Ascending aorta (tissue), 2 donors: ENCODE measurements at places on chromosomes 3 and 15. TPM values are rescaled to one million over a fixed set of nuclear protein-coding genes. Genes with fewer than 3 reads are reported as not detected.

DNA sequence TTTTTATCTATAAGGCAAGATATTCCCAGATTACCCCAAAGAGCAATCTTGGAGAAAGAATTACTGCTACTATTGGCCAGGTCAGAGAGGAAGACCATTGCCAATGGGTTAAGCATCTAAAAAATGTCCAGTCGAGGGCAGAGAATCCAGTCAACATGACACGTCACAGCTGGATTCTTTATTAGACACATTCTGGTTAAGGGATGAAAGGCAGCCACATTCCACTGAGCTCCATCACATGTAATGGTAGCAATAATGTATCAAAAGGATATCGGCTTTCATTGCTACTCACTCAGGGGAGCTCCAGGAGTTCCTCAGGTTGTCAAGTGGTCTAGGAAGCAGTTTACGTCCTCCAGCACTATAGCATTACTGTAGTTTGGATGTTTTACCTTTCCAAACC lies 421.1 kb downstream of the PLOD2 start:
- H3K27ac ChIP-seq: no peak overlapping the region
- H3K27me3 ChIP-seq: no peaks in the 10 kb centered on the region
- no peak overlapping the region for H3K4me3 ChIP-seq
- no peaks in the 10 kb centered on the region for H3K4me1 ChIP-seq
- DNase-seq: no peak

DNA sequence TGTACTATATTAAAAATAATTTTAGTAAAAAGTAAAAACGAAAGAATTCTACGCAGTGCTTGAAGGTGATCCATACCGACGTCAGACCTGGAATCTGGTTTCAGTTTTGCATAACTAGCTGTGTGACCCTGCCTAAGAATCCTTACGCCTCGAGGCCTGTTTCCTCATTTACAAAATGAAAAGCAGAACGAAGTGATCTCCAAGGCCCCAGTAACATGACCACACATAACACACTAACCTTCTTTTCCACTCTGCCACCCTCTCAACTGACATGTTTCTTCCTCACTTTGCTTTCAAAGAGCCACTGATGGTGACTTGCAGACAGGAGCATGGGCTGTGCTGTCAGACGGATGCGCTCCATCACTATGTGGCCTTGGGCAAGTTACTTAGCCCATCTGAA lies 4.8 kb downstream of the MESD start:
- H3K4me1 ChIP-seq: no peaks in the 10 kb centered on the region
- peak overlapping the region; percentile 36 for H3K27ac ChIP-seq
- no peak overlapping the region for H3K4me3 ChIP-seq
- H3K36me3 ChIP-seq: peaks cover 19% of the 10 kb centered on the region
- no peaks in the 10 kb centered on the region for H3K27me3 ChIP-seq

The METTL6 gene
- total RNA-seq: 8.0 TPM

The COMMD2 gene
- total RNA-seq: 39.6 TPM

The SLC51B gene
- total RNA-seq: not detected

DNA sequence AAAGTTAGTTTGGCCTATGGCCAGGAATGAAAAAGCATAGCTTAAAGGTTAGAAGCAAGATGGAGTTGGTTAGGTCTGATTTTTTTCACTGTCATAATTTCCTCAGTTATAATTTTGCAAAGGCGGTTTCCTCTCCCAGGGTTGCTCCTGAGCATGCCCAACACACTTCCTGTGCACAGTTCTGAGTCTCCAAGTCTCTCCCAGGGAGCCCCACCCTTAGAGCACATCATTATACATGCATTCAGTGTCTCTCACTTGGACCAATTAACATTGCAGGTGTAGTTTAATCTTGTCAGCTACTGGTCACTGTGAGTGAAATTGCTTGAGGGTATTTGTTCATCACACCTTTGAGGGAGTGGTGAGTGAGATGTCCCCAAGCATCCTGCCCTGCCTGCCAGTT lies 96.0 kb upstream of the ATP10A start:
- DNase-seq: no peak
- no peaks in the 10 kb centered on the region for H3K36me3 ChIP-seq
- no peak overlapping the region for H3K27ac ChIP-seq
- H3K27me3 ChIP-seq: no peaks in the 10 kb centered on the region
- no peak overlapping the region for H3K4me3 ChIP-seq
- H3K4me1 ChIP-seq: no peaks in the 10 kb centered on the region

DNA sequence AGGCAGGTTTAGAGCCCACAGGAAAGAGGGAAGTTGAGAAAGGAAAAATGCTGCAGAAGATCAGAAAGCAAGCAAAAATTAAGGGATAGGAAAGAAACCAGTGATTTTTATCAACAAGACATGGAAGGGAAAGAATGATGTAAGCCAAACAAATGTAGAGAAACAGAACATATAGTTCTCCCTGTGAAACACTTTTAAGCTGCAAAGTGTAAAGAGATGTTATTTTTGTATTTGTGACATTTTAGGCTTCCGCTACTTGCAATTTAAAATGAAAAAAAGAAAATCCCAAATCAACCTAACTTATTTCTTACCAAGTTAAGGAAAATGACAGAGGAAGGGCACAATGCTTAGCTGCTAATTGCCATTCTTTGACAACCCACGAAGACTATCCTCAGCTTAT lies 111.6 kb downstream of the PDCD6IP start:
- H3K27ac ChIP-seq: no peak overlapping the region
- no peak for DNase-seq
- no peaks in the 10 kb centered on the region for H3K36me3 ChIP-seq

GRCh38 chr3:79172241-79172640 lies 595.6 kb downstream of the ROBO1 start:
- no peak overlapping the region for H3K4me3 ChIP-seq
- H3K36me3 ChIP-seq: no peaks in the 10 kb centered on the region
- no peak overlapping the region for H3K27ac ChIP-seq
- H3K4me1 ChIP-seq: no peaks in the 10 kb centered on the region

GRCh38 chr3:167650459-167650858 lies 3.3 kb downstream of the WDR49 start:
- no peak for DNase-seq
- H3K36me3 ChIP-seq: no peaks in the 10 kb centered on the region
- H3K27ac ChIP-seq: no peak overlapping the region

DNA sequence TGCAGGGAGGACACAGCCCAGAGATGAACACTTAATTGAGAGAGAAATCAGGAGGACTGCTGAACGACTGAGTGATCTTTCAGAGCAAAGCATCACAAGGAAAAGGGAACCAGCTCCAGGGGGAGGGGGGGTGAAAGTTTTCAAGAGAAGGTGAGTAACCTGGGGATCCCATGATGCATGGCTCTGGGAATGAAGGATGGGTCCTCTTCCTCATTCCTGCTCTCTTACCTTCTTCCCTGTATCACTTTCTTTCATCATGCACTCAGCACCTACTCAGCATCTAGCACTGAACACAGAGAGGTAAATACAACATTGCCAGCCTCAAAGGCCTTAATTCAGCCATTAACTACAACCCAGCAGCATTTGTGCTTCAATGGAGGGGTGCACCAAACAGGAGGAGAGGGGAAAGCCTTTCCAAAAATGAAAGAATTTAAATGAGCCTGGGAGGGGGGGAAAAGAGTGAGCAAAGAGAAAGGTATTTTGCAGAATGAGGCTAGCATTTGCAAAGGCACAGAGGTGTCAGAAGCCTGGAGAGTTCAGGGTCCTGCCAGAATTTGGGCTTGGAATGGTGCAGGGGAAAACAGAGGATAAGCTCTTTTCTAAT lies 427.4 kb downstream of the FOXP1 start:
- H3K4me3 ChIP-seq: no peak overlapping the region
- no peaks in the 10 kb centered on the region for H3K27me3 ChIP-seq
- no peak for DNase-seq
- H3K4me1 ChIP-seq: peaks cover 3% of the 10 kb centered on the region
- no peaks in the 10 kb centered on the region for H3K36me3 ChIP-seq
- peak overlapping the region; percentile 59 for H3K27ac ChIP-seq

The COL6A5 gene
- total RNA-seq: not detected

The C2CD4A gene
- not detected for total RNA-seq

The GOLGA6L1 gene
- total RNA-seq: not detected

The FANCD2OS gene
- total RNA-seq: not detected

GRCh38 chr3:134677196-134677986 lies 26.6 kb upstream of the KY start:
- H3K36me3 ChIP-seq: no peaks in the 10 kb centered on the region
- H3K27me3 ChIP-seq: no peaks in the 10 kb centered on the region
- no peak overlapping the region for H3K4me3 ChIP-seq
- H3K27ac ChIP-seq: no peak overlapping the region

DNA sequence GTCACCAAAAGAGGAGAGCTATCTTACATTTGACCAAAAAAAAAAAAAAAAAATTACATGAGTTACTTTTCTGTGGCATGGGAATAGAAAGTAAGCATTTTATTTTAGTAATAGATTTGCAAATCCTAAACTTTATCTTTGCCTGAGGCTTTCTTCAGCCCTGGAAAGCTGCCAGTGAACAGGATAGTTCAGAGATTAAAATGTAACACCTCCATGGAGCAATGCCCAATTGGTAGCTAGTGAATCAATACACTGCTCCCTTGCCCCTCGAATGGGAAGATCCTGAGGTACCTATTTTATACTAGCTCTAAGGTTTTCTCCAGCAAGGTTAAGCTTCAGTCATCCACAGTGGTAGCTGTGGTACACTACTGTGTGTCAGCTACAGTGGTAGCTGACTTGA lies 867.1 kb downstream of the NAALADL2 start:
- H3K4me1 ChIP-seq: no peaks in the 10 kb centered on the region
- H3K27ac ChIP-seq: no peak overlapping the region
- H3K4me3 ChIP-seq: no peak overlapping the region
- H3K27me3 ChIP-seq: no peaks in the 10 kb centered on the region
- no peak for DNase-seq

GRCh38 chr3:124529826-124530571 lies 200.3 kb upstream of the UMPS start:
- H3K4me3 ChIP-seq: no peak overlapping the region
- peaks cover 12% of the 10 kb centered on the region for H3K36me3 ChIP-seq
- H3K4me1 ChIP-seq: no peaks in the 10 kb centered on the region
- H3K27ac ChIP-seq: no peak overlapping the region
- DNase-seq: no peak

The ZNF860 gene
- total RNA-seq: 0.43 TPM

- H3K4me1 ChIP-seq: peaks cover 3% of the 10 kb centered on the region
- H3K4me3 ChIP-seq: no peak overlapping the region
- peaks cover 7% of the 10 kb centered on the region for H3K36me3 ChIP-seq
- no peak overlapping the region for H3K27ac ChIP-seq
- no peaks in the 10 kb centered on the region for H3K27me3 ChIP-seq
These were observed 61.2 kb downstream of the LYSMD4 start for GRCh38 chr15:99671926-99672635.

- H3K36me3 ChIP-seq: no peaks in the 10 kb centered on the region
- H3K27me3 ChIP-seq: no peaks in the 10 kb centered on the region
- no peaks in the 10 kb centered on the region for H3K4me1 ChIP-seq
- DNase-seq: no peak
- no peak overlapping the region for H3K27ac ChIP-seq
These were observed 42.3 kb downstream of the TP63 start for GRCh38 chr3:189673535-189673934.

GRCh38 chr3:194277104-194277785 lies 73.9 kb downstream of the CPN2 start:
- peaks cover 38% of the 10 kb centered on the region for H3K4me1 ChIP-seq
- H3K36me3 ChIP-seq: no peaks in the 10 kb centered on the region
- no peaks in the 10 kb centered on the region for H3K27me3 ChIP-seq
- peak overlapping the region; percentile 6 for H3K4me3 ChIP-seq
- DNase-seq: no peak

GRCh38 chr3:14524311-14524711 lies 15.8 kb downstream of the GRIP2 start:
- no peaks in the 10 kb centered on the region for H3K36me3 ChIP-seq
- peaks cover 4% of the 10 kb centered on the region for H3K4me1 ChIP-seq
- no peak overlapping the region for H3K27ac ChIP-seq

- no peak overlapping the region for H3K27ac ChIP-seq
- DNase-seq: no peak
- no peak overlapping the region for H3K4me3 ChIP-seq
- H3K4me1 ChIP-seq: no peaks in the 10 kb centered on the region
- H3K36me3 ChIP-seq: peaks cover 95% of the 10 kb centered on the region
- H3K27me3 ChIP-seq: no peaks in the 10 kb centered on the region
These were observed 612 bp upstream of the LDHAL6B start for GRCh38 chr15:59205839-59206622.

GRCh38 chr3:160447544-160447943 lies 2.0 kb downstream of the TRIM59 start:
- H3K4me1 ChIP-seq: peaks cover 3% of the 10 kb centered on the region
- peak overlapping the region; percentile 68 for H3K4me3 ChIP-seq
- H3K36me3 ChIP-seq: no peaks in the 10 kb centered on the region
- no peak overlapping the region for H3K27ac ChIP-seq

The IL20RB gene
- total RNA-seq: not detected

The SYNPR gene
- total RNA-seq: not detected

DNA sequence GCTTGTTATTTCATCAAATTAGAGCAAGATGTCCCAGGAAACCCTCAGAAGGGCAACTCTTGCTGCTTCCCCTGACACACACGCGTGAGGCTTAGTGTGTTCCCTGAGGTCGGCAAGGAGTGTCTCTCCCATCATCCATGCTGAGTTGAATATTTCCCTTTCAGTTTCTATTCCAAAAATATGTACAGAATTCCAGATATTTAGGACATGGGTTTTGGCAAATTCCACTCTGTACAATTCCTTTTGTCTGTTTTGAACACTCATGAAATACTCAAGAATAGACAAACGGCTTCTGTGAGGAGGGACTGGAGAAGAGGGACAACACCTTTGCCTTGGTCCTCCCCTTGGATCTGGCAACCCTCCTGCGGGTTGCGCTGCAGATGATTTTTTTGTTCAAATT lies 138.0 kb downstream of the DUT start:
- H3K36me3 ChIP-seq: peaks cover 63% of the 10 kb centered on the region
- H3K4me3 ChIP-seq: no peak overlapping the region
- H3K27ac ChIP-seq: no peak overlapping the region
- no peaks in the 10 kb centered on the region for H3K4me1 ChIP-seq
- H3K27me3 ChIP-seq: no peaks in the 10 kb centered on the region

DNA sequence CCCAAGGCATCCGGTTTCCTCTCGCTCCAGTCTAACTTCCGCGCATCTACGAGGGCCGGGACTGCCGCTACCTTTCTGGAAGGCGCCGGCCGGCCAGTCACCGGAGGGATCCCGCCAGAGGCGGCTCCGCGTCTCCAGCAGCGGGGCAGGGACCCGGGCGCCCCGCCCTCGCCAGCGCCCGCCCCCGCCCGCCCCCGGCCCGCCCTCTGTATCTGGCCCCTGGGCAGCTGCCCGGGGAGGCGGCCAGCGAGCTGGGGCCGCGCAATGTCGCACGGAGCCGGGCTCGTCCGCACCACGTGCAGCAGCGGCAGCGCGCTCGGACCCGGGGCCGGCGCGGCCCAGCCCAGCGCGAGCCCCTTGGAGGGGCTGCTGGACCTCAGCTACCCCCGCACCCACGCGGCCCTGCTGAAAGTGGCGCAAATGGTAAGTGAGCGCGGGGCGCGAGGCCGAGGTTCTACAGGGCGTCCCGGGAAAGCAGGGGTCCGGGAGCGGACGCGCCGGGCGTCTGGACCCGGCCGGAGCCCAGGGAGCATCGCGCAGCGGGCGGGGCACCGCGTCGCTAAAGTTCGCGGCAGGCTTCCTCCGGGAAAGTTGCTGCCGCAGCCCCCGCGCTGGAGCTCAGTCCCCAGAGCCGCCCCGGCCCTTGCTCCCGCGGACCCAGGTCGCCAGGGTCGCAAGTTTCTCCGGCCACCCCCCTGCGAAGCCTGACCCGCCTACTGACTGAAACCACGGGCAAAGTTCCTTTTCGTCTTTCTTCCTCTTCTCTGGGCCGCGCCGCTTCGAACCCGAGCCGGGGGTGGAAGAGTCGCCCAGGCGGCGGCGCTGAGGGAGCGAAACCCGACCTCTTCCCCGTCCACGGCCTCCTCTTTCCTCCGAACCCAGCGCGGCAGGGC lies at the start of gene CMTM7:
Gene CMTM7, plus strand, starts transcription at position 211 of the 893 bp plus-strand sequence. Its CDS starts 54 bp downstream, at position 265.
- no peaks in the 10 kb centered on the region for H3K27me3 ChIP-seq
